ENCODE measurements at places on chromosomes 13 and 19.
A peak's percentile ranks its signal among the peaks of the same experiment; 100 is the strongest.

- no peak for DNase-seq
These were observed 28.4 kb downstream of the NFIX start for GRCh38 chr19:13023656-13024055.

DNA sequence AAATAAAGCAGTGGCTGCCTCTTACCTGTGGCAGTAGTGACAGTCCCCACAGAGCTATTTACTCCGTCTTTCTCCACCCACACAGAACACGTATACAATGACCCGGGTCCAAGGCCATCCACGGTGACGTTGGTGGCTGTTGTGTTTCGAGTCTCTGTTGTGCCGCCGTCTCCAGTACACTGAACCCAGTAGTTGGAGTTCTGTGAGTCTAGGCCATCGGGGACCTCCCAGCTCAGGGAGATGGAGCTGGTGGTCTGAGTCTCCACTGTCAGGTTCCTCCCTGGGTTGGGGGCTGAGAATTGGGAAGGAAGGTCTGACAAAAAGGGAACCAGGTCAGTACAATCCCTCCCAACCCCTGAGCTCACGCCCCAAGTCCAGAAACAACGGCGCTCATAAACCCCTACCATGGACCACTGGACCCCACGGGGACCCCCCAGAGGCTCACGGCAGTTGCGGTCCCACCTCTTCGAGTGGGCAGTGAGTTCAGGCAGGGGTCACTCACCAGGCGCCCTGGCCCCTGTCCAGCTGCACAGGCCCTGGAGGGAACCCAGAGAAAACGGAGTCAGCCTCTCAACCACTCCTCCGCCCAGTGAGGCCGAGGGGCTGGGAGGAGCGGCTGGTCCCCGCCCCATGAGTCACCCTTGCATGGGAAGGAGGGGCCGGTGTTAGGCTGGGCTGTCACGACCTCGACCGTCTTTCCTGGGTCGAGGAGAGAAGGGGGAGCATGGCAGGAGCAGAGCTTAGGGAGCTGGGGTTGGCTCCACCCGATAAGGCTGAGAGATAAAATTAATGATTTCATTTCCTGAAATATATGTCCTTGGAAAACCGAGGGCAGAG is 2.4 kb downstream of the PTPRH start:
- peak; percentile 71 for DNase-seq

DNA sequence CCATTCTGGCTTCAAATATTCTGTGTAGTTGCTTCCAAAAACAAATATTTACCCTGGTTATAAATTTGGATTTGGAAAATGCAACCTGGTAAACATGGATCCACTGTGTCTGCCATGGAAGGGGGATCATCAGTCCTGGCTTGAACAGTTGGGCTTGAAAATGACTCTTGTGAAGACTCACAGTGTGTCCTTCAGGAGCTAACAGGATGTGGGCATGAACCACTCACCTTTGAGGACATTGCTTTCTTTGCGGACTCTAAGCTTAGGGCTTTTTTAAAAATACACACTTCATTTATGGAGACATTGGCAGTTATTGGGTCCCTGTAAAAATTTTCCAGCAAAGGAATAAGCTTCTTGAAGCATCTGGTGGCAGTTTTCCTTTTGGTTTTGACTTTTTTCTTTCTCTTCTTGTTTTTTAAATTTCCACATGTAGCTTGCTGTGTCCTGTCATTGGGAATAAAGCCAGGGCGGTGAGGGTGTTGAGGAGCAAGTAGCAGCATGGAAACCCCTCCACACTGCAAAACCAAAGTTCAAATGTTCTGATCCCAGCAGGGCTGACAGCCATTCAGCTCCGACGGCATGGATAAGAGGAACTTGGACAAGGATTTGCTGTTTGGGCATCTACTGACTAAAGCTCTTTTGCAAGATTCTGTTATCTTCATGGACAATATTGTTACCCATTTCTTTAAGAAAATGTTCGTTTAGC is 39.5 kb upstream of the SERP2 start:
- DNase-seq, result no peak

- DNase-seq, result no peak
These were observed 379 bp upstream of the ZNF470 start for GRCh38 chr19:56566904-56567273.

- peak; percentile 92 for DNase-seq
These were observed at the start of gene FFAR1 for GRCh38 chr19:35347171-35347929. FFAR1 (plus strand) TSS chr19:35347902; CDS start chr19:35351552, 3,650 bp downstream.

- no peak for DNase-seq
These were observed 3.6 kb upstream of the ASF1B start for GRCh38 chr19:14139944-14140343.

GRCh38 chr19:29880498-29881081 is 61.4 kb upstream of the URI1 start:
- DNase-seq, result peak; percentile 47

DNA sequence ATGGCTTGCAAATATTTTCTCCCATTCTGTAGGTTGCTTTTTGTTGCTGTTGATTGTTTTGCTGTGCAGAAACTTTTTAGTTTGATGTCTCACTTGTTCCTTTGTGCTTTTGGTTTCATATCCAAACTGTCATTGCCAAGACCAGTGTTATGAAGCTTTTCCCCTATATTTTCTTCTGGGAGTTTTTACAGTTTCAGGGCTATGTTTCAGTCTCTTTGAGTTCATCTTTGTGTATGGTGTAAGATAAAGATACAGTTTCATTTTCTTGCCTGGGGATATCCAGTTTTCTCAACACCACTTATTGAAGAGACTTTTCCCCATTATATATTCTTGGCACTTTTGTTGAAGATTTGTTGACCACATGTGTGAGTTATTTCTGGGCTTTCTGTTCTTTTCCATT is 139.9 kb downstream of the MRPL57 start:
- DNase-seq, result no peak

DNA sequence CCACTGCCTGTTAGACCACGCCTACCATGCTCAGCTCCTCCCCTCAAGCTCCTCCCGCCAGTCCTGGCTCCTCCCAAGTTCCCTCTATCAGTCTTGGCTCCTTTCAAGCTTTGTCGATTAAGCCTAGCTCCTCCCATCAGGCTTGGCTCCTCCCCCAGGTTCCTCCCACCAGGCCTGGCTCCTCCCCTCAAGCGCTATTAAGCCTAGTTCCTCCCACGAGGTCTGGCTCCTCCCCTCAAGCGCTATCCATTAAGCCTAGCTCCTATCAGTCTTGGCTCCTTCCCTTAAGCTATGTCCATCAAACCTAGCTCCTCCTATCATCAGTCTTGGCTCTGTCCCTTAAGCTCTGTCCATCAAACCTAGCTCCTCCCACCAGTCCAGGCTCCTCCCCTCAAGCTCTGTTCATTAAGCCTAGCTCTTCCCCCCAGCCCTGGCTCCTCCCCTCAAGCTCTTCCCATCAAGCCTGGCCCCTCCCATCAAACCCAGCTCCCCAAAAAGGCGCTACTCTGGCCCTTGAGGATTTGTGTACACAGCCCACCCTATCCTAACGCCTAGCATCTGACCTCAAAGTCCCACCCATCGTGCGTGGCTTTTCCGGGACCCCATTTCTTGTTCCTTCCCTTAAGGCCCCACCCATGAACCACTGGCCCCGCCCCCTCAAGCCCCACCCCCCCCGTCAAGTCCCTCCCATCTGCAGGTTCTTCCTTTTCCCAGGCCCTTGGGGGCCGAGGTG is 10.0 kb downstream of the CAMSAP3 start:
- DNase-seq, result peak; percentile 97

GRCh38 chr19:3658004-3658869 is 31.6 kb upstream of the CACTIN start:
- no peak for DNase-seq

- DNase-seq, result no peak
These were observed 24.8 kb downstream of the C2CD4C start for GRCh38 chr19:383922-384798.

DNA sequence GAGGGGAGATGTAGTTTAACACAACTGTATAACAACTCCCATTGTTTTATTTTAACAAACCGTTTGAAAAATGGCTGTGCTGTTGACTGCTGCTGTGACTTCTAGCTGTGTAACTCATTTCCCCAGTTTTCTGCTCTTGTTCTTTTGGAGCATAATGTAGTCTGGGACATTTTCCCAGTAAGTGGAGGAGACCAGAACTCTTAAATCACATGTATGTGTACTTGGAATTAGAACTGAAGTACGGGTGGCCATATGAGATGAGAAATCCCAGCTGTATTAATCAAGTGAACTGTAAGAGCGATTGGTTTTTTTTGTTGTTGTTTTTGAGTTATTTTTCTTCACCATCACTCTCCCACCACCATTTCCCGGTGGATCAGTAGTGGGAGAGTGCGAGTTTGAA is 49.4 kb upstream of the RNF113B start:
- no peak for DNase-seq

- DNase-seq, result no peak
These were observed 124.5 kb upstream of the CSNK1A1L start for GRCh38 chr13:37229931-37230330.

GRCh38 chr19:27794494-27795042 is 1418.4 kb downstream of the UQCRFS1 start:
- peak; percentile 56 for DNase-seq

DNA sequence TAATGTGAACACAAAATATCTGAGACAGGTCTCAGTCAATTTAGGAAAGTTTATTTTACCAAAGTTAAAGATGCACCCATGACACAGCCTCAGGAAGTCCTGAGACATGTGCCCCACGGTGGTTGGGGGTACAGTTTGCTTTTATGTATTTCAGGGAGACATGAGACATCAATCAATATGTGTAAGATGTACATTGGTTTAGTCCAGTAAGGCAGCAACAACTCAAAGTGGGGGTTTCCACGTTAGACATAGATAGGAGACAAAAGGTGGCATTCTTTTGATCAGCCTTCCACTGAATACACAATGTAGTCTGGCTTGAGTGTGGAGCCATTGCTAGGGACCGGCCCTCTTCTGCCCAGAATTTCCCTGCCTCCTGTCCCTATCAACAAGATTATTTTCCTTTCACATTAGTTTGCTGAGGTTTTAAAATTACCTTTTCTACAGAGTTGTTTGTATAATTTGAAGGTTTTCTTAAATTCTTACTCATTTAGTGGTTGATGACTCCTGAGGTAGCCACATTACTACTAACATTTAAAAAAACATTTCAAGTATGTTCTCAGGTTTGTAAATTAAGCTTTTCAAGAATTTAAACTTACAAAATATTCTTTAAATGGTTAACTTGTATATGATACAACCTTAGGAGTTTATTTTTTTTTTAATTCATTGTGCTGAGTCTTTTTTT is 33.2 kb downstream of the RNASEH2B start:
- no peak for DNase-seq

DNA sequence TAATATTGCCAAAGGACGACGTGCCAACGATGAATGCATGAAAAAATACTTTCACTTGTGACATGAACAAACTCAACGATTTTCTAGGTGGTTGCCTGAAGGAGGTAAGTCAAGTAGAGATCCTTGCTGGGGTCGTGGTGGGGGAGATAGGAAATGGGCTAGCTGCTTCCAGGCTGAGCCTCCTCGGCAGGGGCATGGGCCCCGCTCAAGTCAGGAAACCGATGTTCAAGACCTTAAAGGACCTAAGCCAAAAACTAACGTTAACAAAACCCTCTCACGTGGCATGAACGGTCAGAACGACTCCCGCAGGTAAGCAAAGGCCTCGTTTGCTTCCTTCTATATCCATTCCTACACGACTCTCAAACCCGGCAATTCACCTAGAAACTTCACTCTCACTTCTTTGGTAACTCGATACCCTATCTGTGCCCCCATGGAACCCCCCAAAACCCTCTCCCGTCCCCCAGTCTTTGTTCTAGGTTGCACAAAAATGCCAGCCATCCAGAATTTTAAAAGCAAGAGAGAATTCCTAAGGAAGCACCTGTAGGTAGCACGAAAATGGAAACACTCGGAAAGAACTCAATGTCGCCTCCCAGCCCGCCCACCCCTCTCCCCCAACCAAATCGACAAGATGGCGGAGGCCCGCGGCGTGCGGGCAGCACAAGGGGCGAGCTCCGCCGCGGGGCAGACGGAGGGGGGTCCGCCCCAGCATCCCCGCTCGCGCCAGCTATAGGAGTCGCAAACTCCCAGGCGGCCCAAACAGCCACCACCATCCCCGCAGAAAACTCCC is 13.6 kb downstream of the ACP4 start:
- DNase-seq, result peak; percentile 83

DNA sequence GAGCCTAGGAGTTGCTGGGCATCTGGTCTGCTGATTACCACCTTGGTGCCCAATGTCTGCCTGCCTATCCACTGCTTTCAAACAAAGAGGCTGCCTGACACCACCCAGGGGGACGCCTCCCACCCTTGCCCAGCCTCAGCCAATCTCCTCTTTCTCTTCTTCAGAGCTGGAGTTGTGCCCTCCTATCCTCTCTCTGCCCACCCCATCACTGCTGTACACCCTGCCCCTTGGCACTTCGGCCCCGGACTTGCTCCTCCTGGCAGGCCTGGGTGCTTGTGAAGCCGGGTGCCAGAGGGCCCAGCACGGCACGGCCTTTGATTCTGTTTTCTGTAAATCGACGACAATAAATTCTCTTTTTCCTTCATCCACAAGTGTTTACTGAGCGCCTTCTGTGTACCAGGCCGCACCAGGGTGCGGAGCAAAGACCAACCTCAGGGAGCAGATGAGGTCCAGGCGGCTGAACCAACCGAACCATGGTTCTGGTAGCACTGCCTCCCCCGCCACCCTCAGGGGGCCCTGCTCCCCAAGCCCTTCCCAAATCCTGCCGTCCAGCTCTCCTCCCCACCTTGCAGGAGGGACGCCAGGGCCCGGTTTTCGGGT is 5.0 kb downstream of the RNF225 start:
- DNase-seq, result no peak

GRCh38 chr19:16036397-16036925 is 39.8 kb upstream of the TPM4 start:
- no peak for DNase-seq

DNA sequence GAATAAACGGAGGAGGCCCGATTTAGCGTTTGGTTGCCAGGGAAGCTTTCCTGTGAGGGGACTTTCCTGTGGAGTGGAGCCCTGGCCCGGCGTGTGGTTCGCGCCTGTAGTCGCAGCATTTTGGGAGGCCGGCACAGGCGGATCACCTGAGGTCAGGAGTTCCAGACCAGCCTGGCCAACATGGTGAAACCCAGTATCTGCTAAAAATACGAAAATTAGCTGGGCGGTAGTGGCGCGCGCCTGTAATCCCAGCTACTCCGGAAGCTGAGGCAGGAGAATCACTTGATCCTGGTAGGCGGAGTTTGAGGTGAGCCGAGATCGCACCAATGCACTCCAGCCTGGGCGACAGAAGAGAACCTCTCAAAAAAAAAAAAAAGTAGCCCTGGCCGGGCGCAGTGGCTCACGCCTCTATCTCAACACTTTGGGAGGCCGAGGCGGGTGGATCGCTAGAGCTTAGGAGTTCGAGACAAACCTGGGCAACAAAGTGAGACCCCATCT is 6.9 kb downstream of the KANK3 start:
- no peak for DNase-seq

GRCh38 chr13:73938372-73939070 is 195.7 kb downstream of the KLF12 start:
- no peak for DNase-seq

DNA sequence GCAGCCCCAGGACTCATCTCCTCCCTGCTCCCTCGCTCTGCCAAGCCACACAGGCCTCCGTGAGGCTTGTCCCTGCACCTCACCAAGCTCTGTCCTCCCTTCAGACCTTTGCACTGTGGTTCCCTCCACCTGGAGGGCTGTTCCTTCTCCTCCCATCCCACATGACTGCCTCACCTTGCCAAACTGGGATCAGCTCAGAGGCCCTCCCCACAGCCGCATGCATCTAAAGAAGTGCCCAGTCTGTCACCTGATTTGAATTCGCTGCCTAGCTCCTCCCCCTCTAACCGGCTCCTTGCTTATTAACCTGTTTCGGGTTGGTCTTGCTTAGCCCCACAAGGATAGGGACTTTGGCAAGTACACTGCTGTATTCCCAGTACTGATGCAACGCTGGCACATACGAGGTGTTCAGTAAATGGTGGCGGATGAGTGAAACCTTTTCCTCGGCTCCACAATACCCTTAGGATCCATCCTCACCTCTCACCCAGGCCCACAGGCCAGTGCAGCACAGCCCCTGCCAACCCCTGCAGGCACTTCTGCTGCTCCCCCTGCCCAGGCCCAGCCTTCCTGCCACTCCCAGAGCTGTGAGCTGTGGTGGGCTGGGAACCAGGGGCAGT is 4.4 kb downstream of the AKT2 start:
- peak; percentile 75 for DNase-seq
